Stimulated activated CD8-positive, alpha-beta memory T cell treated with anti-CD3 and anti-CD28 coated beads, Interleukin-2, amount 100 ng/mL, for 1 hour (primary cell): ENCODE measurements at places on chromosomes 3 and 15.

GRCh38 chr15:59352189-59352588, 20.5 kb downstream of the MYO1E start:
- DNase-seq, result no peak

DNA sequence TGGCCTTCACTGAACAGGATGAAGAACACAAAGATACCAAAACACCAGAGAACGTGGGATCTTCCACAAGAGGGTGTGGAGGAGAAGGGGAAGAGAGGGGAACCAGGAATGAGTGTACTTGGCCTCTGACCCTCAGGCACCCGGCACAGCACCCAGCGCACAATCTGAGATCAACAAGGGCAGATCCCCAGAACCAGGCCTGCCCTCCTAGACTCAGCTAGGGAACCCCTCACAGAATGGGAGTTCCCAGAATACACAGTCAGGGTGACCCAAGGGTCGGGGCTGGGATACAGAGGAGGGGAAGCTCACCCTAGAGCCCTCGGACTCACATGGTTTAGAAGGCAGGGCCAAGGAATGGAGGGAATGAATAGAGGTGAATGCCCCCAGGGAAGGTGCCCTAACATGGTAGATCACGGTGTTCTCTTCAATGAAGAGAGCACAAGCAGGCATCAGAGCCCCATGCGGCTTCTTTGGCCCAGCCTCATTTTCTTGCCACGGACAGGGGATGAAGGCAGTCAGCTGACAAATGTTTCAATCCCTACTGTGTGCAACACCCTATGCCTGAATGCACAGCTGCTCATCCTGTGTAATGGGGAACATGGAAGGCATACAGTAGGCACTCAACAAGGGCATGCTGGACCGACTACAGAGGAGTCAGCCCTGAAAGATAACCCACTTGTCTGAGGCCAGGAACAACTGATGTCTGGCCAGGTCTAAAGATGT, 13.1 kb downstream of the BMF start:
- DNase-seq, result no peak

DNA sequence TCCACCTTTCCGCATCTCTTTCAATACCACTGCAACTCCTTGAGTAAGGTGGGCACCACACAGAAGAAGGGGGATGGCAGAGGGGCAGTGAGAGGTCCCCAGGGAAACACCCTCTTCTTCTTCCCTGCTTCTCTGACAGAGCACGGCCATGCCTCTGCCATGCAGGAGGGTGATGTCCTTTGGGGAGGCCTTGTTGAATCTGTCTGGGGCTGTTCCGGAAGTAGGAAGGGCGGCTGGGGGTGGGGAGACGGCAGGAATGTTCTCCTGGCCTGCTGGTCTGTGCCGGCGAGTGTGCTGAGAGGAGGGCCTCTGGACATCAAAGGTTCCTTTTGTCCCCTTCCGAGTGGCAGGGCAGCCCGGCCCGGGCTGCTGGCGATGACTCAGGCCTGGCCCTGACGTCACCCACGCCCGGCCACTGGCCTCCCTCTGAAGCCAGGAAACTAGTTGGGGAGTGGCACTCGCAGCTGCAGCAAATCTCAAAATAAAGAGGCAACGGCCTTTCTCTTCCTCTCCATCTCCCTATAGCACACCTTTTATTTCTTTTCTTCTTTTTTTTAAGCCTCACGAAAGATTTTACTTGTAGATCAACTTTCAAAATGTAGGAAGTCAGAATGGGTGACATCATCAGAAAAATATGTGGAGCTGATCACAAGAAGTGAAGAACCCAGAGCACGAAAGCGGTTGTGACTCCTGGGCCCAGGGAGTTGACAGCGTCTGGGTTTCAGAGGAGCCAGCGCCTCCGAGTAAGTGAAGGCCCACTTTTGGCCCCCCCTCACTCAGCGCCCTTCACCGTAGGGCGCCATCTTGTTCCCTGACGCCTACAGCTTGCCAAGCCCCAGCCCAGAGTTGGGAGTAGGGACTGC, at the start of gene ZBTB38:
TSS of gene ZBTB38 (plus strand) at position 443 of the 863 bp plus-strand sequence. CDS start 73,885 bp downstream, outside the sequence.
- no peak for DNase-seq

GRCh38 chr3:147963711-147964110, 554.5 kb downstream of the ZIC1 start:
- no peak for DNase-seq

DNA sequence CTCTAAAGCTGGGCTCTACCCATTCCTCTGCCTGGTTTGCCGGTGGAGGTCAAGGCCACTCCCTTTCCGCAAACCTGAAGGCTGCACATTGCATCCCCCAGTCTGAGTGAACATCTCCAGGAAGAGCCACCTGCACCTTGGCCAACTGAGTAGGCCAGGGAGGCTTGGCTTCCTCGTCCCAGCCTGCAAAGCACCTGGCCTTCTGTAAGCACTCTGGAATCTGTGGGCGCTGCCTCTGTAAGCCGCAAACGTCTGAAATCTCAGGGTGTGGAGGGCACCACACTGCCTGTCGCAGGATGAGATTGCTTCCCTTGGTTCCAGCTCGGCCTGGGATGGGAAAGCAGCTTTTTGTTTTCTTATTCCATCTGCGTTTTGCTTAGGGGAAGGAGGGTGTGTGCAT, 81.3 kb downstream of the SEC22A start:
- no peak for DNase-seq

DNA sequence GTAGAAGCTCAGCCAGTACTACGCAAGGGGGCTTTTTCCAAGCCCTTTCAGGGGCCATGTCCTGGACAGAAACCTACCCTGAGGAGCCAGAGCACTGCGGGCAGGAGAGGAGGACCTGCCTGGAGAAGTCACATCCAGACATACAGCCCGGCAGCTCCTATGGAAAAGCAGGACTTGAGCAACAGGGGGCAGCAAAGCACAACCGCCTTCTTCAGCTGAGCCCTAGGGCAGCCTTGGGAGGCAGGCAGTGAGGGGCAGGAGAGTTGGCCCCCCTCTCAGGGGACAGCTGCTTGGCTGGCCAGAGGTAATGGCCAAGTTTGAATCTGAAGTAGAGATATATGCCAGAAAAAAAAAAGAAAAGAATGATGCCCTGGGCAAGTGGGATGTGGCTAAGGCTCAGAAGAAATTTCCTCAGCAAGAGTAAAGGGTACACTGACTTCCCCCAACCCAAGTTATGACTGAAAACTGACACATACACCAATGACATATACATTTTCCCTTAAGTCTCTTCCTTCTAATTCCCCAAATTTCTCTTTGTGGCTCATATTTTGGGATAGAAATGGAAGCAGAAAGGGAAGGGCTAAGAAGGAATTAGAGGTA, 56.9 kb downstream of the CYP19A1 start:
- DNase-seq, result no peak

DNA sequence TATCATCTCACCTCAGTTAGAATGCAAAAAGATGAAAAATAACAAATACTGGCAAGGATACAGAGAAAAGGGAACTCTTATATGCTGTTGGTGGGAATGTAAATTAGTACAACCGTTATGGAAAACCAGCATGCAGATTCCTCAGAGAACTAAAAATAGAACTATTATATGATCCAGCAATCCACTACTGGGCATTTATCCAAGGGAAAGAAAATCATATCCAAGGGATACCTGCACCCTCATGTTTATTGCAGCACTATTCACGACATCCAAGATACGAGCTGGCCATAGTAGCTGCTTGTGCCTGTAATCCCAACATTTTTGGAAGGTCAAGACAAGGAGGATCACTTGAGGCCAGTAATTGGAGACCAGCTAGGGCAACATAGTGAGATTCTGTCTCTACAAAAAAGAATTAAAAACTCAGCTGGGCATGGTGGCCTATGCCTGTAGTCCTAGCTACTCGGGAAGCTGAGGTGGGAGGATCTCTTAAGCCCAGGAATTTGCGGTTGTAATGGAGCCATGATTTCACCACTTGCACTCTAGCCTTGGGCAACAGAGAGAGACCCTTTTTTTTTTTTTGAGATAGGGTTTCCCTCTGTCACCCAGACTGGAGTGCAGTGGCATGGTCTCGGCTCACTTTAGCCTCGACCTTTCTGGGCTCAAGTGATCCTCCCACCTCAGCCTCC, 26.6 kb downstream of the USP50 start:
- no peak for DNase-seq
